Upper lobe of left lung (tissue), 6 donors: ENCODE measurements at places on chromosomes 12 and 14. TPM values are rescaled to one million over a fixed set of nuclear protein-coding genes. Genes with fewer than 3 reads are reported as not detected.

DNA sequence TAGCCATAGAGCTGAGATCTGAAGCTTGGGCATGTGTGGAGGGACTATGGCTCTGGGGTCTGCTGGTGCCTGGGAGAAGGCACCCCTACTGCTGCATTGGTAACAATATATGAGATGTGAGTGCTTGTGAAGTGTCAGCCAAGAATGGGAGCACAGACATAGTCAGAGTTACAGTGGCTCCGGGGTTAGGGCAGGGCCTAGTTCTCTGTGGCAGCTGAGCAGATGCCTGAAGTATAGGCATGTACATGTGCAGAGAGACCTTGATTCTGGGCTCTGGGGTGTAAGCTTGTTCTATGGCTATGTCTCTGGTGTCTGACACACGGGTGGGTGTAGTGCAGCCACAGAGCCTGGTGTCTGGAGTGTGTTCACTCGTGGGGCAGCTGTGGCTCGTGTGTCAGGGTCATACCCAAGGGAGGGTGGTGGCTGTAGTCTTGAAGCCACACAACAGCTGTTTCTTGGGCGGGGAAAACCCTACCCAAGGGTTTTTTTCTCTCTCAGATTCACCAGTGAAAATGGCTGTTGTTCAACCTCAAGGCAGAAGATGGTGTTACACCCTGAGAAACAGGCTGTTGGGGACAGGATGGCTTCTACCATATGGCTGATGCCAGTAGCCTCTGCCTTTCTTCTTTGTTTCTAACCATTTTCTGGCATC, 11.9 kb upstream of the TCL1A start:
- no peaks in the 10 kb centered on the region for H3K4me1 ChIP-seq
- no peak overlapping the region for H3K27ac ChIP-seq
- no peaks in the 10 kb centered on the region for H3K27me3 ChIP-seq
- H3K36me3 ChIP-seq = no peaks in the 10 kb centered on the region
- no peak overlapping the region for H3K4me3 ChIP-seq

GRCh38 chr12:857611-858010, 91.9 kb downstream of the RAD52 start:
- no peak overlapping the region for H3K4me3 ChIP-seq
- no peaks in the 10 kb centered on the region for H3K27me3 ChIP-seq
- H3K4me1 ChIP-seq = peaks cover 5% of the 10 kb centered on the region
- peaks cover 67% of the 10 kb centered on the region for H3K36me3 ChIP-seq

DNA sequence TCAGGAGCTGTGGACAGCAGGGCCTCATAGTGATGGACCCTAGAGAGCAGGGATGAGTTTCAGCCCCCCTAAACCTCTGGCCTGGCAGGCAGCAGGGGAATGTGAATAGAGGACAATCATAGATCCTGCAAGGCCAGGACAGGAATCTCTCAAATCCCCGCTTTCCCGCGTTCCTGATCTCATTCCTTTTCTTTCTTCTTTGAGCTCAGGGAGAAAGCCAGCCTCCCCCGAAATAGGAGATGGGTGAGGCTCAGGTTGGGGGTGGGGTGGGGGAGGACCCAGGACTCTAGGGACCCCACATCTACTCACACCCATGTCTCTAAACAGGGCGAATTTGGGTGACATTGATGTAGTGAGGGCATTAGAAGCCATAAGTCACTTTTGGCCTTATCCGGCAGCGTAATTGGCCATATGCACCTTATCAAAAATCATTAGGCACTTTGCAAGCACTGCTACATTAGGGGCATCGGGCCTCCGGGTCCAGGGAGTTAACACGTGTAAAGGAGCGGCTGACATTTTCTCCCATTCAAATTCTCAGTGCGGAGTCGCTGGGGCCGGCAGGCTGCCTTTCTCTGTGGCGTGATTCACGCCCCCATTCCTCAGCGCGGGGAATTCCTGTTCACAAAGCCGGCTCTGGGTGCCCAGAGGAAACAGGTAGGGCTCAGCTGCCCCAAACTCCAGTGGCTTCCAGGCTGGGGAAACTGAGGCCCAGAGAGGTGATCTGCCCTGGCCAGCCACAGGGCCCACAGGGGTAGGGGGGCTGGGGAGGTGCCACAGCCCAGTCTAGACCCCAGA, 1.5 kb downstream of the LHX5 start:
- H3K4me1 ChIP-seq = peaks cover 12% of the 10 kb centered on the region
- H3K27ac ChIP-seq = no peak overlapping the region
- no peak overlapping the region for H3K4me3 ChIP-seq
- H3K27me3 ChIP-seq = peaks cover 90% of the 10 kb centered on the region
- DNase-seq = no peak

DNA sequence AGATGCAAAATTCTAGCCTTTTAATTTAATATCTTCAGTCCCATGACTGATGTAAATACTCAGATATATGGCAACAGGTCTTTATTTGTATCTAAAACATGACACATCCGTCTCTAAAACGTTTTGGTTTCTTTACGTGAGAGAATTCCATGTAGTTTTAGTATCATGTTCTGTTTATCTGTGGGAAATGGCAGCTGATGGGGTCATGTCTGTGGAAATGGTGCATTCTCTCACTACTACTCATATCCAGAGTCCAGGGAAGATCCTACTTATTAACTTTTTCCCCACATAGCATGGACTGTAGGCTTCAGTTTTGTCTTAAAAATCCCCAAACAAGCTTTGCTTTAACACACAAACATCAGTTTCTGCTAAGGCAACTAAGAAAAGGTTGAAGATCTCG, 53.8 kb downstream of the SPTLC2 start:
- H3K4me3 ChIP-seq = no peak overlapping the region
- H3K27ac ChIP-seq = no peak overlapping the region
- no peaks in the 10 kb centered on the region for H3K4me1 ChIP-seq
- DNase-seq = no peak

GRCh38 chr12:123441523-123442164, 5.2 kb upstream of the RILPL2 start:
- H3K36me3 ChIP-seq = no peaks in the 10 kb centered on the region
- H3K27me3 ChIP-seq = no peaks in the 10 kb centered on the region
- H3K4me1 ChIP-seq = peaks cover 39% of the 10 kb centered on the region
- H3K27ac ChIP-seq = no peak overlapping the region
- no peak overlapping the region for H3K4me3 ChIP-seq

Gene GZMB
- total RNA-seq = 9.1 TPM

Gene BDKRB2
- total RNA-seq = 0.78 TPM

Gene MYRFL
- total RNA-seq = not detected
